HepG2 (cell line): ENCODE measurements at places on chromosomes 11 and 22. TPM values are rescaled to one million over a fixed set of nuclear protein-coding genes. Genes with fewer than 3 reads are reported as not detected.

CABP4 gene
- not detected in 2 replicates for polyA plus RNA-seq

SMC1B gene
- polyA plus RNA-seq: not detected in 2 replicates

- no peak for DNase-seq
Observed at GRCh38 chr22:39475337-39475736, 18.5 kb downstream of the MGAT3 start.

DNA sequence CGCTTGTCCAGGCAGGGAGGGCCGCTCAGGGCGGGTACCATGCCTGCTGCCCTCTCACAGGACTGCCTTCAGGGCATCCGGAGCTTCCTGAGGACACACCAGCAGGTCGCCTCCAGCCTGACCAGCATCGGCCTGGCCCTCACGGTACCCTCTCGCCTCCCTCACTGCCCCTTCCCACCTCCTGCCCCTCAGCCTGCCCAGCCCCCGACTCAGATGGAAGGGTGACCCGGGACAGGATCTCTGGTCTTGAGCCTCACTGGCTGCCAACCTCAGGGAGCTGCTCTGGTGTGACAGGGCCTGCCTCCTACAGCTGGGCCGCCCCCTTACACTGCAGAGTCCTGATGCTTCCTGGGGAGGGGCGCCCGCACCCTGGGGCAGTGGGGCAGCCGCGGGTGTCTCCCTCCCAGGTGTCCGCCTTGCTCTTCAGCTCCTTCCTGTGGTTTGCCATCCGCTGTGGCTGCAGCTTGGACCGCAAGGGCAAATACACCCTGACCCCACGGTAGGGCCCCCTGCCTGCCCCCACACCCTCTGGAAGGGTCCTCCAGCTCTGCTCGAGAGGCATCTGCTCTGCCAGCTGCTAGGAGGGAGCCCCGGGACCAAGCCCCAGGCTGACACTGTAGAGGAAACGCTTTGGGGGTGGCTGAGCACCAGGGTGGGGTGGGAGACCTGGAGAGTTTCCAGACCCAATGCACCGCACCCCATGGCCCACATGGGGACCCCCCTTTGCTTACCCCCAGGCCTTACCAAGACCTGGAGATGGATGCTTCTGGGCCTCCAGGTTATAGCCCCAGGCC is 14.6 kb downstream of the TSPAN32 start:
- no peak for DNase-seq

DNA sequence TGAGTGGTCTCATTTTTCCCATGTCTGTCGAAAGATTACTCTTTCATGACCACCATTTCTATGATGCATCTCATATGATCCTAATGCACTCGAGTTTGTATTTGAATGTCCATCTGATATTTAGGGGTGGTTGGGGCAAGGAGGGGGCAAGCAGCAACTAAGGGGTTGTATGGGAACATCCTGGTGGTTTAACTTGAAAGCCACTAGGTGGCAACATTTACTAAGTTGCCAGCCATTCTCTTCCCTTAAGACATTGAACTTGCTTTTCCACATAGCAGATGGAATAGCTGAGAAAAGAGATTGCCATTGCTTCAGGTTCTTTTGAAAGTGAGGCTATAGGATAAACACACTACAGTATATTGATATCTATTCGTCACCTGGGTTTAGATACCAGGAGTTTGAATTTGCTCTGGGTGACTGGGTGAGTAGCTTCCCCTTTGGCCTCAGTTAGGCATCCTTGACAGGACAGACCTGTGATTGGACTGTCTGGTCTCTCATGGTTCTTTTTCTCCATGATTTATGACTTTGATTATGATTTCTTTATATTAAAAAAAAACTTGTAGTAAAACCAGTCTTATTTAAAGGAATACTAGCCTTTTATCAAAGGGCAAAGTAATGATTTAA is 32.4 kb downstream of the NF2 start:
- DNase-seq: peak; percentile 32
